GM23248 (cell line): ENCODE measurements at places on chromosomes 1 and 21.

DNA sequence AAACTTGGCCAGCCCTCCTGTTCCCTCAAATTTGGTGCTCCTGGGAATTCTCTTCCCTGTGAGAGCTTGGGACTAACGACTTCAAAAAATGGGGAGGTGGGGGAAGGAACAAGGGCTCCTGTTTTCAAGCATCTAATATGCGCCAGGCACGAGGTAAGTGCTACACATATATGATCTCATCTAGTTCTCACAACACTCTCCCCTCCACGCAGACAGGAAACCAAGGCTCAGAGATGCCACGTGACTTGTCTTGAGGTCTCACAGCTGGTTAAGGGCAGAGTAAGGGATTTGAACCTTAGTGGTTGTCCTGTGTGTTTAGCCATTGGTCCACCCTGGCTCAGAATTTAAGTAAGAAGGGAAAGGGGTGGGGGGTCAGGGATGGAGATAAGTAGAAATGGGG lies 125.9 kb downstream of the DMRTB1 start:
- H3K27me3 ChIP-seq: peaks cover 19% of the 10 kb centered on the region
- no peak overlapping the region for H3K27ac ChIP-seq
- no peaks in the 10 kb centered on the region for H3K4me1 ChIP-seq
- no peak overlapping the region for H3K4me3 ChIP-seq
- DNase-seq: no peak

GRCh38 chr1:10389271-10389973 lies 9.4 kb upstream of the PGD start:
- H3K4me3 ChIP-seq: no peak overlapping the region
- no peaks in the 10 kb centered on the region for H3K27me3 ChIP-seq
- no peaks in the 10 kb centered on the region for H3K36me3 ChIP-seq
- no peak for DNase-seq

- no peak overlapping the region for H3K4me3 ChIP-seq
- H3K27me3 ChIP-seq: no peaks in the 10 kb centered on the region
- peaks cover 1% of the 10 kb centered on the region; the same call in 1 of the 2 replicates for H3K4me1 ChIP-seq
- H3K27ac ChIP-seq: no peak overlapping the region
These were observed 20.9 kb upstream of the LRP8 start for GRCh38 chr1:53348486-53349368.

DNA sequence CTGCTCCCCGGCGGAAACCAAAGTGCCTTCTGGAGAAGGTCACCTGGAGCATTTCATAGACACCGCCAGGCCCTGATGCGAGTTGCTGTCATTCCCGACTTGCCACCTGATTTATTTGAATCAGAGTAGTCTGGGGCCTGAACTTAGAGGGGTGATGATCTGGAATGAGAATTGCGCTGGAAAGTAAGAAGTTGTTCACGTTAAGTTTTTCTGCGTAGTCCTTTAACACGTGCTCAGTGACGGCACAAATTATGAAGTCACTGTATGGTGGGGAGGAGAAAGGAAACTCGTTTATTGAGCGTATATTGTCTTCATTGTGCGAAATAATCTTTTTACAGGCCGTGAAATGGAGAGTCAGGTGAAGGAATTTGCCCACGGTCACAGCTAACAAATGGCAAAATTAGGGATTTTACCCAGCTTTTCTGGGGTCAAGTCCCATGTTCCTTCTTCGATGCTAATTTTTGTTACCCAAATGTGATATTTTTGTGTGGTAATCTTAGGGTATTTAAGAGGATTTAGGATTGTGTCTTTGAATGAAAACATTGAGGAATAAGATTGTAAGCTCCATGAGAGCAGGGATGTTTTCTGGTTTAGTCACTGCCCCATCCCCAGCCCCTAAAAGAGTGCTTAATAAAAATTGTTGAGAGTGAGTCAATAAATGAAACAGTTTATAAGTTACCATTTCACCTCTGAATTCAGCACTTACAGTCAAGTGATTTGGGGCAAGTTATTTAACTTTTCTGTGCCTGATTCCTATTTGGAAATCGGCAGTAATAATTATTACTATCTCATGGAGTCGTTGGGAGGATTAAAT lies 46.4 kb upstream of the NBL1 start:
- no peaks in the 10 kb centered on the region for H3K27me3 ChIP-seq
- no peaks in the 10 kb centered on the region for H3K36me3 ChIP-seq
- DNase-seq: peak; percentile 75
- H3K4me3 ChIP-seq: peak overlapping the region; percentile 85
- H3K27ac ChIP-seq: peak overlapping the region; percentile 84

- H3K27me3 ChIP-seq: no peaks in the 10 kb centered on the region
- H3K4me1 ChIP-seq: peaks cover 13% of the 10 kb centered on the region
- H3K4me3 ChIP-seq: no peak overlapping the region
- no peak for DNase-seq
- no peak overlapping the region for H3K27ac ChIP-seq
- no peaks in the 10 kb centered on the region for H3K36me3 ChIP-seq
These were observed 218.8 kb downstream of the TOMM20 start for GRCh38 chr1:234909851-234910250.

- H3K4me3 ChIP-seq: no peak overlapping the region
- H3K27ac ChIP-seq: no peak overlapping the region
- DNase-seq: no peak
- H3K27me3 ChIP-seq: no peaks in the 10 kb centered on the region
- no peaks in the 10 kb centered on the region for H3K36me3 ChIP-seq
These were observed 221.2 kb upstream of the C1orf174 start for GRCh38 chr1:4121293-4121684.

GRCh38 chr1:224425279-224425884 lies 9.2 kb downstream of the WDR26 start:
- H3K4me3 ChIP-seq: no peak overlapping the region
- H3K27ac ChIP-seq: no peak overlapping the region
- H3K27me3 ChIP-seq: no peaks in the 10 kb centered on the region
- peaks cover 38% of the 10 kb centered on the region for H3K4me1 ChIP-seq
- DNase-seq: no peak
- peaks cover 80% of the 10 kb centered on the region for H3K36me3 ChIP-seq

GRCh38 chr1:15001317-15001915 lies 152.1 kb upstream of the TMEM51 start:
- H3K27ac ChIP-seq: no peak overlapping the region
- peaks cover 22% of the 10 kb centered on the region for H3K4me1 ChIP-seq
- no peak for DNase-seq
- H3K36me3 ChIP-seq: no peaks in the 10 kb centered on the region

GRCh38 chr1:233394860-233395717 lies 67.6 kb downstream of the MAP3K21 start:
- H3K4me1 ChIP-seq: no peaks in the 10 kb centered on the region
- no peaks in the 10 kb centered on the region for H3K36me3 ChIP-seq
- no peak overlapping the region for H3K27ac ChIP-seq
- DNase-seq: peak; percentile 70

DNA sequence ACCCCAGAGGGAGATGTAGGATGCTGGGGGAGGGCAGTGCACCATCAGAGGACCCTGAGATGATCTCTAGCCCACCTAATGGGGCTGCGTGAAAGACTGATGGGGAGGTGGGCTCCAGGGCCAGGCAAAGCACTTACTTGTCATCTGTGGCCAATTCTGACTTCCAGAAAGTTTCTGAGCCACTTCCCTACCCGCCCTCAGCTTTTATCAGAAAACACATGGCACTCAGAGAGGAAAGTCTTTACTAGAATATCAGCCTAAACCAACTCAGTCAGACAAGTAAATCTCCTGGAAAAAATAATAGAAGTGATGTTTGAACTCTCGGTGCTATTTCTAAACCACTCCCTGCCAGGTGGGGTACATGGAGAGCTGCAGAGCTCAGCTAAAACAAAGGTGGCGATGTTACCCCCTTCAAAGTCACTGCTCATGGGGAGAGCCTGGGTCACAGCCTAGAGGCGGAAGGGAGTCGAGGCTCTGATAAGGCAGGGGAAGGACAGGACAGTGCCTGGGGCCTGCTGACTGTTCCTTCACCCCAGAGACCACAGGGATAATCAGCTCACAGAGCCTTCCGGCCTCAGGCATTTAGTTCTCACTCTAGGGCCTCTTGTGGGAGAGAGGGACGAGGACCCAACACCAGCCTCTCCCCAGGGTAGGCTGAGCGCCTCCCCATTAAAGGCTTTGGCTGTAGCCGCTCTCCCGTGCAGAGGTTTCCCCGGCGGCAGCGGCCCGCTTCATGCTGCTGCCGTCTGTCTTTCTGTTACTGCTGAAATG lies 14.2 kb downstream of the SMIM12 start:
- DNase-seq: no peak
- H3K27me3 ChIP-seq: no peaks in the 10 kb centered on the region
- H3K4me3 ChIP-seq: no peak overlapping the region
- H3K27ac ChIP-seq: no peak overlapping the region
- 0 out of 2 replicates have a peak, but pooled peaks cover 6% of the 10 kb centered on the region for H3K4me1 ChIP-seq

DNA sequence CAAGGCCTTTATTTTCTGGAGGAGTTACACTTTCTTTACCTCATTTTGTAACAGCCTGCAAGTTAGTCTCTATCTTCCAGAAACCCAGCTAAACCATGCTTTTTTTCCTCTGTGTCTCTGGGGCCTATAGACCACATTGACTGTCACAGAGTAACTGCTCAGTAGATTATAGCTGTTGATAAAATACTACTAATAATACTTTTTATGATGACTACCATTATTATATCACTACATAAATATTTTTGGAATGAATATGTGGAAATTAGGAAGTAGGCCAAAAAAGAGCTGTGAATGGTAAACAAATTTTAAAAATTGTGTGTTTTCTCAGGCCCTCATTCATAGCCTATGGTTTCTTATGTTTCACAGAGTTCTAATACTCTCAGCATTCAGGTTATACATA lies 233.1 kb upstream of the USP24 start:
- H3K27ac ChIP-seq: no peak overlapping the region
- H3K27me3 ChIP-seq: no peaks in the 10 kb centered on the region
- peaks cover 41% of the 10 kb centered on the region for H3K4me1 ChIP-seq
- no peak overlapping the region for H3K4me3 ChIP-seq
- DNase-seq: peak; percentile 30

DNA sequence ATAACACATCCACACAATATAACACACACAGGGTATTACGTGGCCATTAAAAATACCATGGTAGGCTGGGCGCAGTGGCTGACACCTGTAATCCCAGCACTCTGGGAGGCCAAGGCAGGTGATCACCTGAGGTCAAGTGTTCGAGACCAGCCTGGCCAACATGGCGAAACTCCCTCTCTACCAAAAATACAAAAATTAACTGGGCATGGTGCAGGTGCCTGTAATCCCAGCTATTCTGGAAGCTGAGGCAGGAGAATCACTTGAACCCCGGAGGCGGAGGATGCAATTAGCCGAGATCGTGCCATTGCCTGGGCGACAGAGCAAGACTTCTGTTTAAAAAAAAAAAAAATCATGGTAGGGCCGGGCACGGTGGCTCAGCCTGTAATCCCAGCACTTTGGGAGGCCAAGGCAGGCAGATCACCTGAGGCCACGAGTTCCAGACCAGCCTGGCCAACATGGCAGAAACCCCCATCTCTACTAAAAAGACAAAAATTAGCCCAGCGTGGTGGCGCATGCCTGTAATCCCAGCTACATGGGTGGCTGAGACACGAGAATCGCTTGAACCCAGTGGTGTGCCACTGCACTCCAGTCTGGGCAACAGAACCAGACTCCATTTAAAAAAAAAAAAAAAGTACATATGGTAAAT lies 24.1 kb upstream of the HPDL start:
- H3K27ac ChIP-seq: peak overlapping the region; percentile 88
- no peaks in the 10 kb centered on the region for H3K27me3 ChIP-seq
- DNase-seq: no peak
- peaks cover 21% of the 10 kb centered on the region for H3K4me1 ChIP-seq

- no peaks in the 10 kb centered on the region for H3K27me3 ChIP-seq
- H3K4me1 ChIP-seq: no peaks in the 10 kb centered on the region
- no peak overlapping the region for H3K4me3 ChIP-seq
These were observed 100.0 kb upstream of the SERTAD4 start for GRCh38 chr1:210132582-210132981.

GRCh38 chr21:17759511-17760178 lies 59.5 kb downstream of the C21orf91 start:
- H3K27me3 ChIP-seq: no peaks in the 10 kb centered on the region
- no peak overlapping the region for H3K27ac ChIP-seq
- H3K4me1 ChIP-seq: no peaks in the 10 kb centered on the region
- H3K4me3 ChIP-seq: no peak overlapping the region
- H3K36me3 ChIP-seq: no peaks in the 10 kb centered on the region
- DNase-seq: no peak

DNA sequence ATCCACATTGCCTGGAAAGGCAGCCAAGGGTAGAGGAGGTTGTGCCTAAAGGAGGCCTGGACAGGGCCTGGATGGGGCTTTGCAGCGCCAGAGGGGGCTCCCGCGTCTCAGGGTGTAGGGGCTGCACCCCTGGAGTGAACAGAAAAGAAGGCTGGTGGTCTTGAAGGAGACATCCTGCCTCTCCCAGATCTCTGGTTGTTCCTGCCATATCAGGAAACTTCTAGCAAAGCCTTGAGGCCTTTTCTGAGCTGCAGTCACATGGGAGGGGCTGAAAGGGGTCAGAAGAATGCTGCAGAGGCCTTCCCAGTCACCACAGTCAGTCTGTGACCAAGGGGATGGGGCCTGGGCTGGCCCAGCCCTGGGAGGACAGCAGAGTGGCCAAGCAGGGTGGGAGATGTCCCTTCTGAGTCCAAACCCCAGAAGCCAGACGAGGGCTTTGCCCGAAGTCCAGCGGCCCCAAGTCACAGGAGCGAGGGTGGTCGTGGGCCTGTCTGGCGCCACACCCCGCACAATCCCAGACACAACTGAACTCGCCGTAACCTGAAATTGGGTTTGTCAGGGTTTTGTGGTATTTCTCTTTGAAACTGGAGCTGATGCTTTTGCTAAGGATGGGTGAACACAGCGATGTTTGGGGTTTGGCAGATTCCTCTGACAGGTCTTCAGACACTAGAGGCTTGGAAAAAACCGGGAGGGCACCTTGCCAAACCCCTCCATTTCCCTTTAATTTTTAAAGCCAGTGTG lies 29.6 kb downstream of the SIM2 start:
- no peak overlapping the region for H3K4me3 ChIP-seq
- H3K27ac ChIP-seq: no peak overlapping the region
- peaks cover 51% of the 10 kb centered on the region for H3K27me3 ChIP-seq
- no peaks in the 10 kb centered on the region for H3K4me1 ChIP-seq
- DNase-seq: no peak

DNA sequence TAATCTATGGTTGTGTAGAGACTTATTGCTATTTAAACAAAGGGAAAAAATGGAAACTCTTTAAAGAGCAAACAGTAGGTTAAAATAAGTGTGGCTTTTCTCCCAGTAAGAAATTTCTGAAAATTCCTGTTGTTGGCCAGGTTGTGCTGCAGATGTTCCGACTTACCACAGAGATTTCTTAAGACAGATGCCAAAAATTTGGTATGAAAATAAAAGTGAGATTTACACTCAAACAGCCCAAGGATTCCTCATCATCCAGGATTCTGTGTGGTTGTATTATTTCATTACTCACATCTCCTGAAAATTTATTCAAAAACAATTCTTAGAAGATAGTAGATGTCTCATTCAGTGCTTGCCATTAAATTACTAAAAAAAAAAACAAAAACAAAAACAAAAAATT lies 296.7 kb upstream of the PTBP2 start:
- H3K27ac ChIP-seq: no peak overlapping the region
- H3K27me3 ChIP-seq: no peaks in the 10 kb centered on the region
- H3K4me3 ChIP-seq: no peak overlapping the region
- peak; percentile 57 for DNase-seq
